ENCODE measurements at places on chromosomes 12 and 14.

GRCh38 chr14:34241185-34241711 lies 220.8 kb downstream of the SPTSSA start:
- DNase-seq = no peak

- DNase-seq = no peak
These were observed 31.5 kb downstream of the SCN8A start for GRCh38 chr12:51622564-51622963.

GRCh38 chr14:102221026-102221425 lies 81.3 kb downstream of the WDR20 start:
- no peak for DNase-seq

DNA sequence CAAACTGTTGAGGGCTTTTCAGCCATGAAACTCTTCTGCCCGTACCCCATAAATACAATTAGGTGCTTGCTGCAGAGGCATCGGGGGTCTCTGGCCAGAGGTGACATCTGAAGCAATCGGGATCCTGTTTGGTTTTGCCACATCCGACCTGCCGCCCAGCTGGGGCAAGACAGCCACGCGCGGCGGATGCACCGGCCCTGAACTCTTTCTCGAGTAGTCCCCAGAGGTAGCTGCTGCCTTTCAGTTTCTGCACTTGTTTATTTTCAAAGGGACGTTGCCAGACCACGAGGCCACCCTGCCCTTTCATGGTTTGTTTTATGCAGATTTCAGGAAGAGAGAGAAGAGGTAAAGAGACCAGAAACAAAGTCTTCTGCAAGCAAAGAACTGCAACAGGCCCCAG lies 10.6 kb upstream of the MLXIP start:
- DNase-seq = no peak

GRCh38 chr14:22400655-22401259 lies 188.3 kb downstream of the DAD1 start:
- DNase-seq = no peak

- no peak for DNase-seq
These were observed 216.2 kb upstream of the PDZRN4 start for GRCh38 chr12:40971911-40972310.

GRCh38 chr12:76713130-76713529 lies 50.8 kb upstream of the ZDHHC17 start:
- no peak for DNase-seq

DNA sequence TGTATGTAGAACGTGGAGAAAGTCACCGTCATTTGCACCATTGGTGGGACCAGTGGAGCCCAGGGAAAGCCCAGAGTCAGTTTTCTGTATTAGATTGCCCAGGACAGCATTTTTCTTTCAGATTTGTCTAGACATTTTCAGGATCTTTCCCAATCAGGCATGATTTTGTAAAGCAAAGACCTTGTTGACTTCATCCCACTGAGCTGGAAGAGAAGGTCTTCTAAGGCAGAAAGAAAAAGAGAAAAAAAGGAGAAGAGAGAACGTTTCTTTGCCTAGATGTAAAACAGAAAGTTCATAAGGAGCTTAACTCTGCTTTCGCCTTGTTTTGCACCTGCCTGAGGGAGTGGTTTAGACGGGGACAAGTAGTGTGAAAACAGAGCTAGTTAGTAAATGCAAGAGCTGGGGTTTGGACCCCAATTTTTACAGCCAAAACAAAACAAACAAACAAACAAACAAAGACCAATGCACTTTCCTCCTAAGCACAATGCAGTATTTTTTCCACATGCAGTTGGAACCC lies 273.1 kb downstream of the ZFP36L1 start:
- no peak for DNase-seq

GRCh38 chr14:21894003-21894897 lies 220.6 kb upstream of the OR4E1 start:
- DNase-seq = no peak

- no peak for DNase-seq
These were observed 1.8 kb upstream of the CDK17 start for GRCh38 chr12:96402061-96402460.

All from stimulated activated CD8-positive, alpha-beta memory T cell treated with anti-CD3 and anti-CD28 coated beads, Interleukin-4, amount 100 ng/mL, for 1 hour (primary cell).